ENCODE measurements at places on chromosomes 1 and 21.

DNA sequence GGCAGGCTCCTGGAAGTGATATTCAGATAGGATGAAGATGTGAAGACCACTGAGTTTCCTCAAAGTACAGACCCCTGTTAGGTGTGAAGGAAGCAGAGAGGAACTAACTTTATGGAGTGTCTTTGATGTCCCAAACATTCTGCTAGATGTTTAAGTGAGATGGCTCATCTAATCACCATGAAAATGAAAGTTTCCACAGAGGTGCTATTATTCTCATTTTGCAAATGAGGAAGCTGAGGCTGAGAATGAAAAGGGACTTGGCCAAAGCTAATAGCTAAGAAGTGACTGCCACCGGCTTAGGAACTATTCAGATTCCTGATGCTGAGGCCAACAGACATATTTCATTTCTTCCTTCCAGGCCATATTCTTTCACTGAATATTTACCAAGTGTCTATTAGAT is 45.9 kb upstream of the WLS start:
- no peak for DNase-seq

- DNase-seq = no peak
These were observed 482 bp downstream of the GRIK1 start for GRCh38 chr21:29939104-29939923.

DNA sequence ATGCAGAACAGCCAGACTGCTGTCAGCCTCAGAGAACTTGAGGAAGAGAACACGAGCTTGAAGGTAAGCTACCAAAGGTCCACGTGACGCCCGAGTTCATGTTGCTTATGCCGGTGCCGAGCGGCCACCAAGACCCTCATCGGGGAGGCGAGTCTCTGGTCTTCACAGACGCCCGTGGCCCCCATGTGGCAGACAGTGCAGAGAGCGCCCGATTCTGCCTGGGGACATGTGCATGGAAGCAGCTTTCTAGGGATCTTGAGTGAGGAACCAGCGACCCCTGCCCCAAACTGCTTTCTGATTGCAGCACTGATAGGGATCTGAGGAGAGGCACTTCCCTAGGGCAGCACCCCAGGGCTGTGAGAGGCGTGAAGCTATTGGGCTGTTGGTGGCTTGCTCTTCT is 56.3 kb upstream of the DIP2A start:
- no peak for DNase-seq

DNA sequence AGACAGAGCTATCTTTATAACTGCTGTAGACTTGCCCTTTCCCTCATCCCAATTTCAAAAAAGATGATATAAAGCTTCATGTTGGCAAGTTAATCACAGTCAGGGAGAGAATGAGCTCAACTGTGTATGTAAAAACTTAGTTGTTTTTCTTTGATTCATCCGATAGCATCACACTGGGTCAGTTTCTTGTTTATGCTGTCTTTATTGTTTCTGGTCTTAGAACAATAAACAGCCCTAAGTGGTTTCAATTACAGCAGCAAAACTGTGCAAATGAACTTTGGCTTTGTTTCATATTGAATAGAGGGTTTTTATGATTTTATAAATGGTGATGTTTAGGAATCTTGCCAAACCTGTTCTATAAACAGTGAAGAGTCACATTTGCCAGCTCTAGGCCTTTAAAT is 423.8 kb upstream of the CXADR start:
- DNase-seq = no peak

- DNase-seq = peak; percentile 25
These were observed 57.4 kb downstream of the ZNF648 start for GRCh38 chr1:182003953-182004586.

- no peak for DNase-seq
These were observed 19.6 kb downstream of the SMAP2 start for GRCh38 chr1:40393173-40393572.

DNA sequence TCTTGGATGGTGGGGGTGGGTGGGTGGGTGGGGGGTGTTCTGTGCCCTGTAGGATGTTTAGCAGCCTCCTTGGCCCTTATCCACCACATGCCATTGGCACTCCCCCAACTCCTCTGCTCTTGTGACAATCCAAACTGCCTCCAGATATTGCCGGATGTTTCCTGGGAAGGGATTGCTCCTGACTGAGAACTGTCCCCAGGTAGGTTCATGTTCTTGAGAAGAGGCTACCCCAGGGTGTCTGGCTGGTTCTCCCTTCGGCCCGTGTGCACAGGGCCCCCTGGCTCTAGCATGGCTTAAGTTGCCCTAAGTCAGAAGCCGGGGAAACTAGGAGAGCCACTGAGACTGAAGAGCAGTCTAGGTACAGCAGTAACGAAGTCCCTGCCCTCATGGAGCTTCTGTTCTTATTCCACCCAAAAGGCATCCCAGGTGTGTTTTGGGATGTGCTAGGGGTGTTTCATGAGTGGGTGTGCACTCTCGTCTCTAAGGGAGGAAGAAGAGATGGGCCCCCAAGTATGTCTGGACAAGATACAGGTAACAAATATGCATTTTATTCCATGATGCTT is 19.8 kb upstream of the THRAP3 start:
- DNase-seq = no peak

DNA sequence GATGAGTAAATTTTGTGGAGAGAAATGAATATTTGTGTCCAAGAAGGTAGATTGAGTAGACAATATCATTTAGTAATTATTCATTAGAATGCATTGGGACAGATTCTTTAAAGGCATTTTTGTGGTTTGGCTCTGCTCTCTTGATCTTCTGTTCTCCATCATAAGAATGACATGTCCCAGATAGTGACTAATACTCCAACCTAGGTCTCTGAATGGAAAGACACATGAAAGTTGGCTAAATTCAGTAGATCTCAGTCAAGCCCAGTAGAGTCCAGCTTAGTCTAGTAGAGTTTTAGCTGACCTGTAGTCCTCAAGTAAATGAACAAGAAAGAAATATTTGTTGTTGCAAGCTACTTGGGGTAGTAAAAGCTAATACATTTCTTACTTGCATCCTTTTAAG is 61.8 kb upstream of the DNAH14 start:
- DNase-seq = no peak

- DNase-seq = no peak
These were observed 303.7 kb upstream of the PLD5 start for GRCh38 chr1:242828199-242828598.

GRCh38 chr1:211382182-211382713 is 55.6 kb downstream of the TRAF5 start:
- DNase-seq = no peak

DNA sequence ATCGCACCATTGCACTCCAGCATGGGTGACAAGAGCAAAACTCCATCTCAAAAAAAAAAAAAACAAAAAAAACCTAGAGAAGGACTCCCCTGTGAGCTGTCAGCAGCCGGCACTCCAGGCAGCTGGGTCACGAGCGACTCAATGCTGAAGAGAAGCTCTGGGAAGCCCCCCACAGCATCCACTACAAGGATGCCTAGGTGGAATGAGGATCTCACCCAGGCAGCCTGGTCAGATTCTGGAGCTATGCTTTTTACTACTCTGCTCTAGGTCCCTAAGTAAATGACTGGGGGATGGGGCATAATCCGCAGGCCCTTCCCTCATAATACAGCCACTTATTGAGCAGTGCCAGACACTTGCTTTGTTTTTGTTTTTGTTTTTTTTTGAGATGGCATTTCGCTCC is 6.6 kb downstream of the BMP8B start:
- no peak for DNase-seq

GRCh38 chr1:159015440-159015909 is 5.8 kb downstream of the IFI16 start:
- peak; percentile 64 for DNase-seq

DNA sequence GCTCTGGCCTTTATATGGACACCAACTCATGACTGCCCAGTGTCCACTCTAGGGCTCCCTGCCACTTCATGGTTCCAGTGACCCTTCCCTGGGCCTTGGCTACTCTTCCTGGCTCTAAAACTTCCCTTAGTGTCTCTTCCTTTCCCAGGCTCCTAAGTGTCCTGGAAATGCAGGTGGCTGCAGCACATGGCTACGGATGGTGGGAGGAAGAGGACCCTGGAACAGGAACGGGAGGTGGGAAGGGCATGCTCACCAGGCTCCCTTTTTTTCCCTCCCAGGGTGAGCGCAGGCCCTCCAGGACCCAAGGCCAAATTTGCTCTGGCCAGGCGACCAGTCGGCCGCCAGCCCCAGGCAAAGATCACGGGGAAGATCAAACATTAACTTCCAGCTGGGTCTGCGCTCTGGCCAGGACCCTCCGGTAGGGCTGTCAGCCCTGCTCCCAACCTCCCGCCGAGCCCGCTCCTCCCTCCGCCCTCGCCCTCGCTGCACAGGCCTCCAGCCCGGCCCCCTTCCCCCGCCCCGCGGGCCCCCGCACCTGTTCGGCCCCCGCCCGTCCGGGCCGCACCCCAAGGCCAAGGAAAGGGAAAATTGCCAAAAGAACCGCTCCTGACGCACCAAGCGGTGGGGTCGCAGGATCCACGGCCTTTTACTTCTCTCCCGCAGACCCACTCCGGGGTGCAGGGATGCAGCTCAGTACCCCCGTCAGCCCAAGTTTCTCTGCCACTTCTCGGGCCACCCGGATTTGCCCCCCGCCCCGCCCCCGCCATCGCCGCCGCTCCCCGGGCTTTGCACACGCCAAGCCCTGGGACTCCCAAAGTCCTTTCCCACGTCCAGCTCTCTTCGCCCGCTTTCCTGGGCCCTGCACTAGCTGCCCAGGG is 894 bp downstream of the TCEA3 start:
- peak; percentile 90 for DNase-seq

DNA sequence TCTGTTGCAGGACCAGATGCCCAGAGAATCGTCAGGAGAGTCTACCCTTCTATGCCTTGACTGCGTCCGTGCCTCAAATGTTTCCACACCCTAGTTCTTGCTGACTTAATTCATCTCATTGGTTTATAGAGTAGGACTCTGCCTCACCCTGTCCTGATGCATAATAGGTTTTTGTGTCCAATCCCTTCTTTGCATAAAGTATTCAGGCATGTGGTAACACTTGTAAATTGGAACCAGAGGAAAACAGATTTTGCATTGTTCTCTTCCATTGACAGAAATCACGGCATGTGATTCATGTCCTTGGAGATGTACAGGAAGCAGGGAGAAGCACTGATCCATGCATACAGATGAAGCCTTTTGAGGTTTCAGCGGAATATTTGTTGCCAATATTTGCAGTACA is 29.5 kb downstream of the PLPPR5 start:
- no peak for DNase-seq

- DNase-seq = no peak
These were observed 39.8 kb downstream of the DIP2A start for GRCh38 chr21:46498335-46499050.

DNA sequence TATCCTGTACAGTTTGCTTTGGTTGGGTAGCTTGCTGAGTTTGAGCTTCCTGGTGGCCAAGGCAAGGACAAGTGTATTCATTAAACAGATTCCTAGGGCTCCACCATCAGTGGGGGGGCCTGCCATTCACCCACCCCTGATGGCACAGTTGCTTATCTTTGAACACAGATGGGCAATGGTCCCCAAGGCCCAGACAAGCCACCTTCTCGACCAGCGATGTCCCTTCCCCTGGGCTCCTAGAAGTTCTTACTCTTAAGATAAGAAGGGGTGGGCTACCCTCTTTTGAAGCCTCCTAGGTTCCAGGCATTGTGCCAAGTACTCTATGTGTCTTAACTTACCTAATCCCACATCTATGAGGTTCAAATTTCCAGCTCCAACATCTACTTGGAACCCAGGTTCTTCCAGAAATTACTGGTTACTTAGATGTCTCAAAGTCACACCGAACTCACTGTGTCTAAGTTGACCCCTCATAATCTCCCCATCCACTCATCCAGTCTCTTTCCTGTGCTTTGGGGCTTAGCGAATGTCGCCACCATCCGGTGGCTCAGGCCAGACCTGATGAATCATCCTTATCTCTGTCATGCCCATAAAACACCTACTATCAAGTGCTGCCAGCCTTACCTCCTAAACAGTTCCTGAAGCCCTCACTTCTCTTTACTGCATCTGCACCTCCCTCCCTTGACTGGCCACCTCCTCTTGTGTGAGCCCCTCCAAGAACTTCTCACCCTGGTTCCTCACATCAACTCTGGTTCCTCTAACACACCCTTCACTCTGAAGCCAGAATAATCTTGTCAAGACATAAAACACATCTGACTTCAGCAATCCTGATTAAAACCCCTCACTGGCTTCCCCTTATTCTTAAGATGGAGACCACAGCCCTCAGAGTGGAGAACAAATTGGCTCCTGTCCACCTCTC is 50.1 kb downstream of the KLHDC7A start:
- peak; percentile 33 for DNase-seq

DNA sequence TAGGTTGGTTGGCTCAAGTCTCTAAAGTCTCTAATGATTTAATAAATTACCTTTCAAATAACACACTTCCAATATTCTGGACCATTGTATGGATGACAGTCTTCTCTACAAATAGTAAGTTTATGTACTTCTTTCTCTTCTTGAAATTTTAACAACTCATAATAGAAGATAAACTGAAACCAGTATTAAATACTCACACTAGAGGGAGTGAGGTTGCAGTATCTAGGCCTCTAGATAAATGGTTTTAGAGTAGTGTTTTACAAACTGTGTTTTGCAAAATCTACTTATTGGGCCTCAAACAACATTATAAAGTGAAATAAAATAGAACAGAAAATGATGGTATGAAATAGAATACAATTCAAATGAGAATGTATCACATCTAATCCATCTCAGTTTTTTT is 479.9 kb upstream of the BRINP3 start:
- no peak for DNase-seq

DNA sequence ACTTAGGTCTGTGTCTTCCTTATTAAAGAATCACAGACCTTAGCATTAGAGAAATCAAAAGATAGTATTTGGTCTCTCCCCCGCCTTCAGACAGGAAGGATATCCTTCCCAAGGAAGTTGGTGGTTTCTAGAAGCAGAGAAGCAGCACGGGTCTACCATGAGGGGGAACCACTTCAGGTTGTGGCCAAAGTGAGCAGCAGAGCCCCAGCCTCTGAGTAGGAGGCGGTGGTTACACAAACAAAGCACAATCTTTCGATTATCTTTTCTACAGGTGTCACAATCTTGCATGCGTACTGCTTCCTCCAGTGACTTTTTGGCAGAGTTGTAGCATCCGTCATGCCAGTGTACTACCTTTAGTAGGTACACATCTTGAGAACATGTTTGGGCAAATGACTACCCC is 8.8 kb downstream of the PGLYRP4 start:
- no peak for DNase-seq

DNA sequence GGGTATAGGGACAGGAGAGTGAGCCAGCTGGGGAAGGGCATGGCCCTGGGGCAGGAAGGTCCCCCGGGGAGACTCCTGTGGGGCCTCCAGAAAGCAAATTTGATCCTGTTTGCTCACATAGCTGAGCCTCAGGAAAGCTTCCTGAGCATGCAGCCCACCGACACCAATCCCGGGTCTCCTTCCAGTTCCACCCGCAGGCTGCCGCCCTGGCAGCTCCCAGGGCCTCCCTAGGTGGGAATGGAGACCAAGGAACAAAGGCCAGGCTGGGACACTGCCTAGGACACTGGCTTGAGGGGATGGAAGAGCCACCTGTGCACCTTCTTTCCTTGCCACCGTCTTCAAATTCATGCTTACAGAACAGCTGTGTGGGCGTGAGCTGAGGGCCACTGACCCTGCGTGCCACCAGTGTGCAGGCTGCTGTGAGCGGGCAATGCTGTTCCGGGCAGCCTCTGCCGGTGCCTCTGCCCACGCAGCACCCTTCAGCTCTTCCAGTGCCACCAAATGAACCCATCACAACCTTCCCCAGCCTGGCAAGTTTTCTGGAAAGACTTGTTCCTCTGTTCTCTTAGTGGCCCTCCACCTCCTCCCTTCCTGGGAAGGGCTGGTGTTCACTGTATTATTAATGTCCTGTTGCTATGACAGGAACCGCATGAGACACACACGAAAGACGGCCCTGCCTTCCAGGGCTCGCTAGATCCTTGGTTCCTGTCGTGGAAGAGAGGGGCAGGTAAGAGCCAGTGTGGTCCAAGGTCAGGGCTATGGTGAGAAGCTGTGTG is 53.6 kb downstream of the ACBD3 start:
- no peak for DNase-seq

Measured in colonic mucosa (tissue), 4 donors.